ENCODE measurements at places on chromosomes 12 and 14.

DNA sequence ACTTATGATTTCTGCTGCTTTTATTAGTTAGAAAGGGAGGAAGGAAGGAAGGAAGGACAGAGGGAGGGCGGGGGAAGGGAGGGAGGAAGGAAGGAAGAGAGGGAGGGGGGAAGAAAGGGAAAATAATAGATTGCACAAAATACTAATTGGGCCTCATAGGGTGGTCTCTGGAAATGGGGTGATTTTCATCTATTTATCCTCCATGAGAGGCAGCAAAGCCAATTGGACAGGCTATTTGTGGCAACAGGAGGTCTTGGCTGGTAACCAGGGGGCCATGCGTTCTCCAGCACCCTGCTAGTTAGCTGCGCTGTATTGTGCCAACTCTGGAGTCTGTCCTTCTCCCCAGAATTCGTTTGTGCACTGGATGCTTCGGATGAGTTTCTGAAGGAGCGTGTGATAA, 24.1 kb upstream of the PAPOLA start:
- DNase-seq: no peak

GRCh38 chr14:104515811-104516780, 63.5 kb upstream of the C14orf180 start:
- no peak for DNase-seq

- no peak for DNase-seq
Measured at GRCh38 chr12:14505626-14506596, 61.8 kb downstream of the PLBD1 start.

- DNase-seq: peak; percentile 49
Measured at GRCh38 chr12:107670999-107671643, 14.5 kb upstream of the PWP1 start.

DNA sequence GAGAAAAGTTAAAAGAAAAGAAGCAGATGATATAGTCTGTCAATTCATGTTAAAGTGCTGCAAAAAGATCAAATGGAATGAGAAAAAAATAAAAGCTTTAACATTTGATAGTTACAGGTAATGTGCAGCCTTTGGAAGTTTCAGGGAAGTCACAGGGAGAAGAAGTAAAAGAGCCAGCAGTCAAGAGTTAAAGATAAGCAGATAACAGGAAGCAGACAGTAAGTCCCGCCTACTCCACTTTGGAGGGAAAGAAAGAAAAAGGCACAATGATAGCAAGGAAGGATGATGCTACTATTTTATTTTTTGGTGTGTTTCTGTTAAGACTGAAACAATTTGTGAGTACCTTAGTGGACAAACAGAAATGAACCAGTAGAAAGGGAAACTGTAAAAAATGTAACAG, 111.1 kb upstream of the KRR1 start:
- no peak for DNase-seq

- peak; percentile 66 for DNase-seq
Measured at GRCh38 chr12:94149119-94149780, 873 bp downstream of the PLXNC1 start.

DNA sequence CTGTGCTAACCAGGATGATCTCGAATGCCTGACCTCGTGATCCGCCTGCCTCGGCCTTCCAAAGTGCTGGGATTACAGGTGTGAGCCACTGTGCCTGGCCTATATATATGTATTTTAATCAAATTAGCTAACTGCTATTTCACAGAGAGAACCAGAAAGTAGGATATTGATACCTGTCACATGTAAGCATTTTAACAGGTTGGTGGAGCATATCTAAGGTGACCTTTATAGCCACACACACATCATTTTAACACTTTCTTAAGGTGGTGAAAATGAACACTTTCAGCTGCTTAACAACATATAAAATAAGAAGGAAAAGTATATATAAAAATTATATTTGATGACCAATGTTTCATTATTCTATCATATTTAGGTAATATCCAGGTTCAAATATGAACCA, 57.0 kb upstream of the ATF7IP start:
- no peak for DNase-seq

DNA sequence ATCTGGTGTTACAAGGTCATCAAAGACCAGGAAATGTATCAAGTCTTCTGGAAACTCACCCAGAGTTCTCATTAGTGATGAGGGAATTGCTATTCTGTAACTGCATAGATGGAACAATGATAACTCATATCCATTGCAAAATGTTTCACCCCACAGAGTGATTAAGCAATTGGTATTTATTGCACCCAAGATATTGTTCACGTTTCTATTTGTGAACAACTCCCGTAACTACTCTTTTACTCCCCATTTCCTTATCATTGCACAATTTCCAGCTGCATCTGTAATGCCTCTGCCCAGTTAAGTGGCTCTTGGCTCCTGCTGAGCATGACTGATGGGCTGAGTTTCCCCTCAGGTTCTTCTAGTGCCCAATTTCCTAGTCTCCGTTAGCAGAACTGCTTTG, 108.7 kb upstream of the PRICKLE1 start:
- no peak for DNase-seq

- no peak for DNase-seq
Measured at GRCh38 chr14:95515080-95515489, 1.4 kb downstream of the SYNE3 start.
